ENCODE measurements at places on chromosomes 1 and 21. TPM values are rescaled to one million over a fixed set of nuclear protein-coding genes. Genes with fewer than 3 reads are reported as not detected.

The FAM72C gene
- not detected for total RNA-seq

The MYBPH gene
- 27.7 TPM for total RNA-seq

The ADGRB2 gene
- total RNA-seq = 6.3 TPM

The RCC2 gene
- 20.4 TPM for total RNA-seq

The KLHDC8A gene
- 0.52 TPM for total RNA-seq

The GJA8 gene
- total RNA-seq = not detected
